ENCODE measurements at places on chromosomes 3 and 15. TPM values are rescaled to one million over a fixed set of nuclear protein-coding genes. Genes with fewer than 3 reads are reported as not detected.

DNA sequence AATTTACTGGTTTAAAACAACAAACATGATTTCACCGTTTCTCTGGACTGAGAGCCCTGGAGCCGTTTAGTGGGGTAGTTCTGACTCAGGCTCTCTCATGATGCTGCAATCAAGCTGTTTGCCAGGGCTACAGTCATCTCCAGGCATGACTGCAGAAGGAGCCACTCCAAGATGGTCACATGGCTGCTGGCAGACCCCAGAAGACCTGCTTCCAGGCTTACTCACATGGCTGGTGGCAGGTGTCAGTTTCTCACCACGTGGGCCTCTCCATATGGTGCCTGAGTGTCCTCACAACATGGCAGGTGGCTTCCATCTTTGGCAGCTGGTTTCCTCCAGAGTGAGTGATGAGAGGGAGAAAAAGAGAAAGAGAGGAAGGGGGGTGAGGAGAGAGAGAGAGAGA lies 378.3 kb upstream of the RGMA start:
- peak; percentile 76 for DNase-seq

DNA sequence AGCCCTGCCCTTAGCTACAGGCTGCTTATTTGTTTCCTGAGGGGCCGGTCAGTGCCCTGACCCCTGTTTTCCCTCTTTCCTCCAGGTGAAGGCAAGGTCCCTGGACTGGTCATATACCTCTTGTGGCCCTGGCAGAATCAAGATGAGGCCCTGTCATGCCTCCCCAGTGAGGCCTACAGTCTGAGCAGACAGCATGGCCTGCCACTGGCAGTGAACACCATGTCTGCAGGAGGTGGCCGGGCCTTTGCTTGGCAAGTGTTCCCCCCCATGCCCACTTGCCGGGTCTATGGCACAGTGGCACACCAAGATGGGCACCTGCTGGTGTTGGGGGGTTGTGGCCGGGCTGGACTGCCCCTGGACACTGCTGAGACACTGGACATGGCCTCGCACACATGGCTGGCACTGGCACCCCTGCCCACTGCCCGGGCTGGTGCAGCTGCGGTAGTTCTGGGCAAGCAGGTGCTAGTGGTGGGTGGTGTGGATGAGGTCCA lies 1.2 kb downstream of the KLHDC8B start:
- DNase-seq = no peak

Gene ZNF501
- 5.0 TPM for total RNA-seq

Gene CSPG5
- 0.60 TPM for total RNA-seq

Gene GPD1L
- 177 TPM for total RNA-seq

DNA sequence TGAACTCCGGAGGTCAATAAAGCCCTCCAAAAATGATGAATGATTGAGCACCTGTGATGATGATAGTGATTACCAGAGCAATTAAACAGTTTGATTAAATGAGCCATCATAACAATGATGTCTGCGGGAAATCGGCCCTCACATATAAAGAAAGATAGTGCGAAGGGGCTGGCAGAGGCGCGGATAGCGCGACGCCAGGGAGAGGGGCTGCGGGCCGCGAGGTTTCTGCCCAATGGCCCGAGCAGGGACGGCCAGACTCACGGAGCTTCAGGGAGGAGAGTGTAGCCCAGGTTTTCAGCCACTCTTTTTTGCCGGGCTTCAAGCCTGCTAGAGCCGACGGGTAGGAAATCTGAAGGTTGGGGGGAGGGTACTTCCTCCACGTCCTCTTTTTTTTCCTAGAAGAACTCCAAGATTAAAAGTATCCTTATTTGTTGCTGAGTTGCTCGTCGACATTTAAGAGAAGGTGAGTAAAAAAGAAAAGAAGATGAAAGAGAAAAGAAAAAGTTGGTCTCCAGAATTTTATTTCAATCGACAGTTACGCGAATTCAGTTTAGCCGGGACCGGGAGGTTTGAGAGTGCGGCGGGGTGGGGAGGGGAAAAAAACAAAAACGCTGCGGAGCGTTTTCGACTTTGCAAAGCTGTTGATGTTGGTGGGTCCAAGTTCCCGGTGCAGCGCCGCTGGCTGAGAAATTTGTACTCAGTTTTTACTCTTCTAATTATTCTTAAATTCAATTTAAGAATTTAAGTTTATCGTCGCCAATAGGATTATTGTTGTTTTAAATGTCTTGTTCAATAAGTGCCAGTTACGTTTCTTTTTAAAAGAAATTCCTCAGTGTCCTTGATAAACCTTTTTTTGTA lies 2.2 kb upstream of the MEIS2 start:
- no peak for DNase-seq

DNA sequence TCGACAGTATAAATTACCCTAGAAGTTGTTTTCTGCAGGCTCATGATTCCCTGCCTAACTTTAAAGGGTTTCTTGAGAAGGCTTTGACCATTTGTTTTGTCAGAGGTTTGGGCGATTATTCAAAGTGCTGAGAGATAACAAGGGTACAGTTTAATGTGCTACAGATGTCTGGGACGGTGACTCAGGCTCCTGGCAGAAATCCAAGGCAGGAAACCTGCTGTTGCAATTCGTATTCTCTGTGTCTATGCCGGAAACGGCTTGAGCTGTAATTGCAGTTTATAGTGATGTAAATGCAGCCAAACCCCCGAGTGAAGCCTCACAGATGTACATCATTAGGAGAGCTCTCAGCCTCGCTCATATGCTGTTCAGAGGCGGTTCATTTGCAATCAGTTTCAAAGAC lies 65.6 kb downstream of the SYNPR start:
- peak; percentile 81 for DNase-seq
